ENCODE measurements at places on chromosomes 1 and 21.
A peak's percentile ranks its signal among the peaks of the same experiment; 100 is the strongest.

GRCh38 chr1:230696722-230697437, 17.0 kb downstream of the AGT start:
- no peak for DNase-seq

DNA sequence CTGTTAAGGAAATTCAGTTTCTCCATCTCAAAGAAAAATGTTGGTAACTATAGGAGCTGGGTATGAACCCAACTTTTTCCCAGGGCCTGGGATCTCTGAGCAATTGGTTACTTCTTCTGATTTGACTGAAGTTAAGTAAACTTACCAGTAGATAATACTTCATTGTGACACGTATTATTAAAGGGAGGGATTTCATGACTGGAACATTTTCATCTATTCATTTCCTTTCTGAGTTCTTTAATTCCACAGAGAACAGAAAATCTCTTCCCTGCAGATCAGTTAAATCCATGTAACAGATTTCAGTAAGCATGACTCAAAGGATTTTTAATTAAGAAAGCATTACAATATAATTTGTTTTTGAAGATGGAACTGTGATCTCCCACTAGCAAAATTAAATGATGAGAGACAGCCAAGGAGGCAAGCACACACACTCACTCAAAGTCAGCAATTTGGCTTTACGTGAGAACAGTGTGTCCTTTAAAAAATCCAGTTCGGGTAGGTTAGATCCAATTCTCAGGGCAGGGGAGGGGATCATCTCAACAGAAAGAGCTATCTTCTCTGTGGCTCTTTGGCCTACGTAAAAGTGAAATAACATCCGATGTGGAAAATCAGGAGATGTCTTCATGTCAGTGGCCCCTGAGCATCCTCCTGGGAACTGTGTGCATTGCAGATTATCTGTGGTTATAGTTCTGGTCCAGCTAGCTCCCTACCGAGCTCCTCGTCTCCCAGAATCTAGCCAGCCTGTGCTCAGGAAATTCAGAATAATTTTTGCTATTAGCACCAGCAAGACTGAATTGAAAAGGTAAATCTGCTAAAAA, 10.8 kb upstream of the MYOC start:
- no peak for DNase-seq

GRCh38 chr1:98221923-98222322, 301.1 kb upstream of the DPYD start:
- DNase-seq, result no peak

DNA sequence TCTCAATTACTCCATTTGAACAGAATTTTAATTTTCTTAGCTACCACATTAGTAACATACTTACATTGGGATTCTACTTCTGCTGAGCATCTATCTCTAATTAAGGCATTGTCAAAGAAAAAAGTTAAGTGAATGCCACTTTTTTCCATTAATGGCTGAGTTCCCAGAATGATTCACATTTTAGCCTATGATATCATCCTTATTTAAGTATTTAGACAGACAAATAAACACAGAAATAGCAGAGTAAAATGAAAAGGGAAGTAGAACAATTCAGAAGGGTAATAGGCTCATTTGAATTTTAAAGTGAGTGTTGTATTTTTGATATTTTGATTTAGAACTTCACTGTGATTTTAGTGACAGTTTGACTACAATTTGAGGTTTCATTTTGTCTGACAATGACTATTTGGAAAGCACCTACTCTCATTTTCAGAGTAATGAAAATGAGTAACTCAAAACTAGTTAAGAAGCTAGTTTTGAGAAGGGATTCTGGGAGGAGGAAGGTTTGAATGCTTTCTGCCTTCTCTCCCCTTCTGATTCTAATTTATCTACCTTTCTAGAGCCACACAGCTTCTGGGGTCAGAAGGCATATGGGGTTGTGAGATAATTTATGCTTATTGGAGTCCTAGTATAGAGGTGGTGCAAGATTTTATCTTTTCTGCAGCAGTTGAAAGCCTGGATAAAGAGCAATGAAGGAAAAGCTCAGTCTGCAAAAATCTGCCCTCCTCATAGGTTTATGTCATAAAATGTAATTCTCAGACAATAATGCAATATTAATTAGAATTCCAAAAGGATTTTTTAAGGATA, 15.5 kb downstream of the LYPLAL1 start:
- DNase-seq, result no peak

DNA sequence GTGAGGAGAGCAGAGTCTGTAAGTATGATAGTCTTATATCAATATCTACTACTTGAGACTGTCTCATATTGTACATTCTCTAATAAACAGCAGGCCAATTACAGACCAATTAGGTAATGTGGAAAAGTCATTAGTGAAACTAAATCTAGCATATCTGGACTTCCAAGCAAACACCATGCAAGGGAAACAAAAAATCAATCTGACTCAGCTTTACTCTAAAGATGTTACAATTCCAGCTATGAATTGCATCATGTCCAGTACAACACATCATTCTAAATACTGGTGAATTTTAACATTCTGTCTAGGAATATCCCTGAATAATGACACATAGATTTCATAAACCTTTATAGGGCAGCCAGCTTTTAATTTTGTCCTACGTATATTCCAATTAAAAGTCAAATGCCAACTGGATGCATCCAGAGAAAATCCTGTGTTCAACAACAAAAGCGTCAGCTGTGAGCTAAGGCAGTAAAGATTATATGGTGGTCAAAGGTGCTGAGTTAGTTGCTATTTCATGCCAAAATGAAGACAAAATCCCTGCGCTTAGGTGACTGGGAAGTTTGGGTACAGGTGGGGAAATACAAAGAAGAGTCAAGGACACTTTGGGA, 159.3 kb downstream of the TTLL7 start:
- DNase-seq, result no peak

GRCh38 chr1:46550751-46551231, 656 bp downstream of the KNCN start:
- DNase-seq, result no peak

DNA sequence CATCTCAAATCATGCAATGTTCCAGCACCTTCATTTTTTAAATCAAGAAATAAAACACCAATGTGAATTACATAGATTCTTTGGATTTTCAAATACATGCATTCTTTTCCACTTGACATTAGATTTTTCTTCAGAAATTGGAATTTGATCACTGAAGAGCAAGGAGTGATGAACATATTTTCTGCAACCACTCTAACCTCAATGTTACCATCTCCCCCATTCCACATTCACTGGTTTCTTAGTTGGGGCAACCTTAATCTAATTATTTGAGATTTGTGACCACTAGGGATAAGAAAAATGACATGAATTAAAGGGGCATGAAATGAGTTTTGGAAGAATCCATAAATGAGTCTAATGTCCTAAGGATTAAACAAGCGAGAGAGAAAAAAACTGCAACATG, 168.7 kb upstream of the NR5A2 start:
- DNase-seq, result no peak

DNA sequence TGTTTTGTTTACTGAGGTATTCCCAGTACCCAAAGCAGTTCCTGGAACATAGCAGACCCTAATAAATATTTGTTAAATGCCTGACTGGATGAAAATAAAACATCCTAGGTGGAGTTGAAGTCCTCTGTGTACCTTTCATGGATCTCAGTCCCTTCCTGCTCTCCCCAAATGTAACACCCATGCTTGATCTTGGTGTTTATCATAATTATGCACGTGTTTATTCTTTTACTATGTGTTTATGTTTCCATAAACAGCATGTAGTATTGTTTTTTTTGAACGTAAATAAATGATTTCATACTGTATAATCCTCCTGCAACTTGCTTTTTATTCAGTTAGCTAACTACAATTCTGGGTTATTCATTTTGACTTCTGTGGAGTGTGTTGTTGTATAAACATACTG, 4.8 kb downstream of the LACTBL1 start:
- no peak for DNase-seq

GRCh38 chr1:218351391-218352074, 6.4 kb downstream of the TGFB2 start:
- peak; percentile 93 for DNase-seq
